ENCODE measurements at places on chromosomes 7 and 10. TPM values are rescaled to one million over a fixed set of nuclear protein-coding genes. Genes with fewer than 3 reads are reported as not detected.

SLC26A3 gene
- total RNA-seq = not detected

ACSM6 gene
- total RNA-seq = 0.49 TPM

ZNF212 gene
- 13.2 TPM for total RNA-seq

FAM25G gene
- total RNA-seq = not detected

AQP1 gene
- total RNA-seq = 864 TPM

OPN1SW gene
- not detected for total RNA-seq

RARRES2 gene
- total RNA-seq = 261 TPM

RAB11FIP2 gene
- 30.2 TPM for total RNA-seq

- DNase-seq = no peak
Measured at GRCh38 chr7:128132426-128133069, 101.3 kb upstream of the LRRC4 start.

- DNase-seq = no peak
Measured at GRCh38 chr7:77202481-77202976, 2.9 kb upstream of the FGL2 start.

GRCh38 chr10:128932071-128932820, 534.8 kb upstream of the MGMT start:
- DNase-seq = no peak

DNA sequence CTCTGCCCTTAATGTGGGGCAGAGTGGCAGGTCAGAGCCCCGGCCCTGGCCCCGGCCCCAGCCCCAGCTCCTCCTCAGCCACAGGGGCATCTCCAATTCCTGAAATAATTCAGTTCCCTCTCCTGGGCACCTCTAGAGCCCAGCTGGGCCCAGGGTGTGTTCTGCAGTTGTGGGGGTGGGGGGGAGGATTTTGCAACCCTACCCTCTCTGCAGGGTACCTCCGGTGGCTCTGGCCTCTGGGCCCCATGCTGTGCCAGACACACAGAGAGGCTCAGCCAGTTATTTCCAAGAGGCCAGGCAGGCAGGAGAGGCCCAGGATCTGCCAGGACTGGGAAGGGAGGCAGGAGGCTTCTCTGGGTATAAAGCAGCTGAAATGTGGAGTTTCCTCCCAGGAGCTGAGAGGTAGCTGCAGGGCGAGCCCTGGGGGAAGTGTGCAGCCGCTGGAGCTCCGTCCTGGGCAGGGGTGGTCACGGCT, 47.9 kb downstream of the PWWP2B start:
- no peak for DNase-seq

- DNase-seq = no peak
Measured at GRCh38 chr10:126634911-126635310, 35.6 kb downstream of the C10orf90 start.

GRCh38 chr7:149495785-149496641, 1.6 kb downstream of the ZNF746 start:
- DNase-seq = peak; percentile 88

- peak; percentile 48 for DNase-seq
Measured at GRCh38 chr10:123998197-123999141, 94.9 kb downstream of the CHST15 start.

GRCh38 chr7:42292991-42293521, 56.0 kb upstream of the GLI3 start:
- DNase-seq = no peak

DNA sequence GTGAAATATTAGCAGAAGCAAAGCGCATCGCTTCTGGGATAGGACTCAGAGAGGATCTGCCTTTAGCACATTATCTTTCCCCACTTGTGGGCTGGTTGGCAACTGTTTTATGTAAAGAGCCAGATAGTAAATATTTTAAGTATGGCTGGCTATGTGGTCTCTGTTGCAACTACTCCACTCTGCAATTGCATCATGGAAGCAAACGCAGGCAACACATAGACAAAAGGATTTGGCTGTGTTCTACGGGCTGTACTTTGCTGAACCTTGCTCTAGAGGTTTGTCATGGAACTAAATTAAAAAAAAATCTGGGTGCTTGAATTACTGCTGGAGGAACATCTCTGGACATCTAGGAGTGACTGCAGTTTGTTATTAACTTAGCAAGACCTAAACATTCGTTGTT, 307.8 kb upstream of the TPK1 start:
- no peak for DNase-seq

DNA sequence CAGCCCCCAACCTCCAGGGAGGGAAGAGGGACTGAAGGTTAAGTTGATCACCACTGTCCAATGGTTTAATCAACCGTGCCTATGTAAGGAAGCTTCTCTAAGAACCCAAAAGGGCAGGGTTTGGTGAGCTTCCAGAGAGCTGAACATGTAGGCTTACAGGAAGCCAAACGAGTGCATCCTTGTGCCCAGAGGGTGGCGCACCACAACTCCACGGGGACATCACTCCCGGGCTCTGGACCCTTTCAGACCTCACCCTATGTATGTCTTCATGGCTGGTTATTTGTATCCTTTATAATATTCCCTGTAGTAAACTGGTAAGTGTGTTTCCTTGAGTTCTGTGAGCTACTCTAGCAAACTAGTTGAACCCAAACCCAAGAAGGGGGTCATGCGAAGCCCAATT, 11.5 kb upstream of the NFKB2 start:
- DNase-seq = no peak

DNA sequence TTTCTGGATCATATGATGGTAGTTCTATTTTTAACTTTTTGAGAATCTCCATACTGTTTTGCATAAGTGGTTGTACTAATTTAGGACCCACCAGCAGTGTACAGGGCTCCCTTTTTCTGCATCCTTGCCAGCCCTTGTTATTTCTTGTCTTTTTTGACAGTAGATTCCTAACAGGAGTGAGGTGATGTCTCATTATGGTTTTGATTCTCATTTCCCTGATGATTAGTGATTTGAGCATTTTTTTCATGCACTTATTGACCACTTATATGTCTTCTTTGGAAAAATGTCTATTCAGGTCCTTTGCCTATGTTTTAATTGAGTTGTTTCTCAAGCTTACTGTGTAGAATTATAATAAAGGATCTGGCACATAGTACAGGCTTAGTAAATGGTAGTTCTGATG, 238.8 kb upstream of the BMPER start:
- DNase-seq = no peak

GRCh38 chr7:977326-978048, 2.1 kb upstream of the COX19 start:
- DNase-seq = no peak

DNA sequence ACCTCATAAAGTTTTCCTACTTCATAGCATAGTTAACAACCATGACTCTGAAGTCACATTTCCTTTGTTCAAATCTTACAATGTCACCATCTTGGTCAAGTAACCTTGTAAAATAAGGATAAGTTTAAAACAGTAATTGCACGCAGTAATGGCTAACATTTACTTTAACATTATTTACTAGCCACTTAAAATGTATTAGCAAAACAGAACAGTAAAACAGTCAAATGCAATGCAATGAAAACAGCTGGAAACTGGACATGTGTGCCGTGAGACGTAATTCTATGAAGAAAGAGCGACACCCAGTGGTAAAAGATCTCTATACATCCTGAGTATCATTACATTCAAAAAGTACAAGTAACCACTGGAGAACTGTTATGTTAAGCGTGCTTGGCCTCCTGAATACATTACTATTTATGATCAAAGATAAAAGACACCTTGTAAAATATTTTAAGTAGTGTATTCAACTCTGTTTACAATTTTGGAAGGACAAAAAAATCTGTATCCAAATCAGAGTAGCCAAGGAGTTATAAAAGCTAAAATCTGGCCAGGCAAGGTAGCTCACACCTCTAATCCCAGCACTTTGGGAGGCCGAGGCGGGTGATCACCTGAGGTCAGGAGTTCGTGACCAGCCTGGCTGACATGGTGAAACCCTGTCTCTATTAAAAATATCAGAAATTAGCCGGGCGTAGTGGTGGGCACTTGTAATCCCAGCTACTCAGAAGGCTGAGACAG, 27.2 kb downstream of the ATE1 start:
- DNase-seq = no peak

- no peak for DNase-seq
Measured at GRCh38 chr7:33872870-33873269, 32.5 kb upstream of the BMPER start.

- DNase-seq = no peak
Measured at GRCh38 chr7:91826377-91826776, 54.1 kb downstream of the MTERF1 start.

GRCh38 chr7:12771378-12771877, 84.0 kb downstream of the ARL4A start:
- DNase-seq = no peak

GRCh38 chr7:140358412-140359051, 39.8 kb downstream of the SLC37A3 start:
- no peak for DNase-seq
